ENCODE measurements at places on chromosomes 6 and 20.

DNA sequence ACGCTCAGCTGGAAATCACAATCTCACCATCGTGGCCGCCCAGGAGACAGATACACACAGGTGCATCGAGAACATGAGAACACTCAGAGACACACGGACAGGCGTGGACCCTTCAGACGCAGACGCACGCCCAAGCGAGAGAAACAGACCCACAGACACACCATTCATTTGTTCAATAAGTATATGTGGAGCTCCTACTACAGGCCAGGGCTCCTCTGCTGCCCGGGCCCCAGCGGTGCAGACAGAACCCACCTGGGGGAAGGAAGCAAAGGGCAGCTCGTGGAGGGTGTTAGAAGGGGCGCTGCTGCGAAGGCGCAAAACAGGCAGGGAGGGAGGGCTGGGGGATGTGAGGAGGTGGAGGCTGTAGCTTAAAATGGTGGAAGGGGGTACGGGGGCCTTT is 39.2 kb downstream of the SRC start:
- no peak for DNase-seq

GRCh38 chr6:150619275-150619674 is 19.6 kb downstream of the PLEKHG1 start:
- no peak for DNase-seq

DNA sequence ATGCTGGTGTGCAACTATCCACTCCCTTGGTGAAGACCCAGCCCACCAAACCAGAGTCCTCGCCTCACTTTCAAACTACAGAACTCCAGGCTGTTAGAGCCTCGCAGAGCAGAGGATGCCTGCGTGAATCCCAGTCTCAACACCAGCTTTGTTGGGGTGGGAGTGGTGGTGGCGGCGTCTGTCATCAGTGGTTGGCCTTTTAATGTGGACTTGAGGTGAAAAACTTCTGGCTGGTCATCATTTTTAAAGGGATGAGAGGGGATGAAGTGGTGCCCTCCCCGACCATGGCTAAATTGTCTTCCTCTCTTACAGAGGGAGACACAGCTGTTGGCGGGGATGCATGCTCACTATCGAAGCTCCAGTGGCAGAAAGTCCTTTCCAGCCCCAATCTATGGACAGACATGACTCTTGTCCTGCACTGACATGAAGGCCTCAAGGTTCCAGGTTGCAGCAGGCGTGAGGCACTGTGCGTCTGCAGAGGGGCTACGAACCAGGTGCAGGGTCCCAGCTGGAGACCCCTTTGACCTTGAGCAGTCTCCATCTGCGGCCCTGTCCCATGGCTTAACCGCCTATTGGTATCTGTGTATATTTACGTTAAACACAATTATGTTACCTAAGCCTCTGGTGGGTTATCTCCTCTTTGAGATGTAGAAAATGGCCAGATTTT is 54.9 kb downstream of the EZR start:
- DNase-seq, result no peak

- DNase-seq, result no peak
Measured at GRCh38 chr6:50722829-50723554, 9.7 kb downstream of the TFAP2D start.

- DNase-seq, result peak; percentile 44
Measured at GRCh38 chr6:146544616-146545182, 1.1 kb downstream of the RAB32 start.

DNA sequence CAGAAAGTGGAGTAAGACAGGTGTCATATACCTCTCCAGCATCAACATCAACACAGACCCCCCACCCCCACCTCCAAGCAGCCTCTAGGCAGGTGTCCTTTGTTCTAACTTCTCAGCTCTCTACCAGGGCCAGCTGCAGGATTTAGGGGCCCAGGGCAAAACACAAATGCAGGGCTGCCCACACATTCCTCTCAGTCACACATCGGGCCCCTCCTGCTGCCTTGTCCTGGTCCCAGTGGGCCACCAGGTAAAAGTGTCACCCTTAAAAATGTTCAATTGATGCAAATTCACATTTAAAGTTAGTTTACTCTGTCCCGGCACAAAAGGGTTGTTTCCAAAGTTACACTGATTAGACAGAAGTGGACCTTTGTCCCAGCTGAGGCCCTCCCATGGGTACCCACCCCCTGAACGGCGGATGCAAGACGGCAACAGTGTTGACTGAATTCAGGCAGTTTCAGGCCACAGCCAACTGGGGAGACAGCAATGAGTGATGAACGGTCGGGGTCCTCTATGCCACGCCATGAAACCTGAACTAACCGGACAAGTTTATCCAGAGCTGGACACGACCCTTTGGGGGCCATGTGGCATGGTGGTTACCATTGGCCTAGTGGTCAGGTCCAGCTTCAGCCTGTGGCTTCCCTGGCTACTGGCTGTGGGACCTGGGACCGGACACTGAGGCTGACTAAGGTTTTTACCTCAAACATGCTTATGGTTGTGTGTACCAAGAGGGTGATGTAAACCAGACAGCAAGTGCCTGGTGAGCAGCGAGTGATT is 52.2 kb upstream of the UNC93A start:
- DNase-seq, result no peak
